Placental epithelial cell (primary cell): ENCODE measurements at places on chromosomes 2 and 18. TPM values are rescaled to one million over a fixed set of nuclear protein-coding genes. Genes with fewer than 3 reads are reported as not detected.

The MARCHF4 gene
- total RNA-seq, result 0.39 and 8.0 TPM in 2 replicates

The GNLY gene
- total RNA-seq, result not detected in 2 replicates

The SDC1 gene
- 120 and 268 TPM in 2 replicates for total RNA-seq

The YES1 gene
- total RNA-seq, result 47.1 and 87.2 TPM in 2 replicates

The CFAP221 gene
- total RNA-seq, result not detected in 2 replicates

The C1GALT1C1L gene
- total RNA-seq, result 1.2 and 1.3 TPM in 2 replicates

The PSMA8 gene
- 1.4 TPM in 1 of 2 replicates, not detected in the other for total RNA-seq

The GORASP2 gene
- total RNA-seq, result 52.6 and 87.4 TPM in 2 replicates

The HJURP gene
- 7.1 and 7.9 TPM in 2 replicates for total RNA-seq

The ATP6V1C2 gene
- under 0.01 TPM in 1 of 2 replicates, not detected in the other for total RNA-seq

The IL37 gene
- total RNA-seq, result not detected in 2 replicates

The PXDN gene
- 223 and 335 TPM in 2 replicates for total RNA-seq

The STON1 gene
- 6.0 and 8.6 TPM in 2 replicates for total RNA-seq

The ANKRD62 gene
- total RNA-seq, result not detected in 2 replicates

The TEKT4 gene
- not detected in 2 replicates for total RNA-seq

The LINC00305 gene
- not detected in 2 replicates for total RNA-seq

The CGREF1 gene
- total RNA-seq, result under 0.01 and 0.33 TPM in 2 replicates

The TCF23 gene
- total RNA-seq, result not detected in 2 replicates

The NLRC4 gene
- not detected in 2 replicates for total RNA-seq

The ACVR1C gene
- total RNA-seq, result not detected in 2 replicates

The CHRND gene
- not detected in 2 replicates for total RNA-seq

The SERPINB3 gene
- not detected in 2 replicates for total RNA-seq

The COL3A1 gene
- 3,456 and 6,874 TPM in 2 replicates for total RNA-seq

The GPR155 gene
- total RNA-seq, result 20.5 and 27.5 TPM in 2 replicates

The HDLBP gene
- 973 and 1,501 TPM in 2 replicates for total RNA-seq

The FAM124B gene
- not detected in 2 replicates for total RNA-seq

The IL1F10 gene
- total RNA-seq, result 0.43 TPM in 1 of 2 replicates, not detected in the other

The PROC gene
- 1.2 and 2.5 TPM in 2 replicates for total RNA-seq

The CYTIP gene
- total RNA-seq, result not detected in 2 replicates

The RMDN2 gene
- total RNA-seq, result 3.1 and 5.1 TPM in 2 replicates

The POTEI gene
- not detected in 2 replicates for total RNA-seq

The QPCT gene
- 47.6 and 60.9 TPM in 2 replicates for total RNA-seq

The SLC9A4 gene
- total RNA-seq, result 0.22 and 0.79 TPM in 2 replicates

The ANO7 gene
- under 0.01 TPM in 1 of 2 replicates, not detected in the other for total RNA-seq

The IWS1 gene
- 22.8 and 29.7 TPM in 2 replicates for total RNA-seq

The TXNDC2 gene
- total RNA-seq, result not detected in 2 replicates

The SULT6B1 gene
- total RNA-seq, result not detected in 2 replicates

The TMEM163 gene
- total RNA-seq, result not detected in 2 replicates
